Brain microvascular endothelial cell (primary cell): ENCODE measurements at places on chromosomes 3 and 15.
A peak's percentile ranks its signal among the peaks of the same experiment; 100 is the strongest.

- no peak for DNase-seq
These were observed 227.1 kb upstream of the ATP11B start for GRCh38 chr3:182565916-182566796.

GRCh38 chr3:13414040-13414729 lies 5.9 kb downstream of the NUP210 start:
- DNase-seq: no peak

GRCh38 chr3:58403513-58404109 lies 30.0 kb downstream of the PDHB start:
- no peak for DNase-seq

DNA sequence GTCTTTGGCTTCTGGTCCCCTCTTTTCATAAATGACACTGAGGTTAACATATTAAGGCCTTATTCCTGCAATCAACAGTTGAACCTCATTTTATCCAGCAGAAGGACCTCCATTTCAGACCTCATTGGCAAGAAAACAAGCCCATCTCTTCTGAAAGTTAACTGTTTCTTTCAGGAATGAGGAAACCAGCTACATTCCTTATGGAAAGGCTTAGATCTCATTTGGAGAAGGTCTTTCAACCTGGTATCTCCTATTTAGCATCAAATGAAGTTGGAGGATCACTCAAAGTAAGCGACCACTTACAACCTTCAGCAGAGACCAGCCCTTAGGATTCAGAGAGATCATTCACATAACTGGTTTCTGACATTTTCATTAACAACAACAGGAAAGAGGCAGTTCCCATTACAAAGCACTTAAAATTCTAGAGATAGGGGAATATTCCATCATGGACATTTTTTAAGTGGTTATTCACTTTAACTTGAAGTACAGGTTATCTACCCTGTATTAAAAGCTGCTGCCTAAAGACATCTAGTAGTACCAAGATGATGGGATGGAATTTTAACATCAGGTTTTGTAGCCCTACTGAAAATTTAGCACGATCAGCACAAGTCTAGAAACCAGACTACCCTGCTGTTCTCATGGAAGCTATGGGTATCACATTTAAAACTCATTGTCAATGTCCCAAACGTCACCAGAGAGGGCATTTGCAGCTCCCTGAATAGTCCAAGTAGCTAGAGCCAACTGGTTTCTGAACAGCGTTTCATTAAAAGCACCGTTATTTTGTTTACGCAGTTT lies 30.4 kb downstream of the TFRC start:
- DNase-seq: no peak

DNA sequence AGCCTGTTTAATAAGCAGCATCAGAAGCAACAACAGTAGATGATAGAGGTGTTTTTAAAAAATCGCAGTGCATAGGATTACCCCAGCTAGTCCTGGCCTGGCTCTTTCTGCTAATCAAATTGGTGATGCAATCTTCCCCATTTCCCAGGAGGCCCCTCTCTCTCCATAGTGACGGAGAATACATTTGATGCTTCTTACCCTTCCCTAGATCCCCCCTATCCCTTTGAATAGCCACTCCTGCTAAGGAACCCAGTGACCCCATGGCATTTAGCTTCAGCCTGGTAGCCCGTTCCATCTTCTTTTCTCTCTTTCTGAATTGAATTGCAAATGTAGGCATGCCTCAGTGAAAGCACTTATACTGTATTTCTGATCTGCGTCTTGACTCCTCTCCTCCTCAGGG lies 223.6 kb upstream of the GAP43 start:
- no peak for DNase-seq

GRCh38 chr3:48830715-48831114 lies 17.0 kb downstream of the PRKAR2A start:
- no peak for DNase-seq

DNA sequence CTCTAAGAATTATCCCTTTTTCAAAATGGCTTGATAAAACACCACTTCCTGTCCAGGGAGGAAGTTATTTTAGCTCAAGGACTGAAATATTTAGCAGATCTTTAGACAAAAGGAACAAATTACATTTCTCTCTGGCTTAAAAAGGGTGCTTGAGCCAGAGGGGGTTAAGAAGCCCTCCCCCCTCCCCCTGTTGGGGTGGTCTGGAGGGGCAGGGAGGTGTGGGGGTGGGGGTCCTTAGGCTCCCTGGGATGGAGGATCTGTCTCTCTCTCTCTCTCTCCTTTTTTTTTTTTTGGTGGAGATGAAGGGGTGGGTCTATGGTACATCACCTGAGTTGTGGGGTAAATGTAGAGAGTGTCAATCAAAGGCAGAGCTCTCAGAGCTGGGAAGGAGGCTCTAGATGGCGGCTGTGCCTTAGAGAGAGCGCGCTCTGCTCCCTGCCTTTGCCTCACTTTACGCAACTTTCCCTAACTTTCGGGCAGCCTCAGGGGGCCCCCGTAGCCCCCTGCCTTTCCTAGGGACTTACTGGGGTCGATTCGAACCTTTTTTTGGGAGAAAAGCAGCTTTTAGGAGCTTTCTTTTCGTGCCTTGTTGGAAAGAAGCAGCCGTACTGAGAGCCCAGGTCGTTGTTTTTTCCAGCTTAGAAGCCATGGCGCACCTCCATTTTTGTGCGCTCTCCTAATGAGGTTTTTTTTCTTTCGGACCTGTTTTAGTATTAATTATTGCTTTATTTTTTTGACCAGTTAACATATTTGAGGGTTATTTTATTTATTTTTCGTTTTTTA lies at the start of gene CHD2:
TSS of gene CHD2 (plus strand) at position 377 of the 783 bp plus-strand sequence. CDS start 914 bp downstream, outside the sequence.
- DNase-seq: peak; percentile 80

DNA sequence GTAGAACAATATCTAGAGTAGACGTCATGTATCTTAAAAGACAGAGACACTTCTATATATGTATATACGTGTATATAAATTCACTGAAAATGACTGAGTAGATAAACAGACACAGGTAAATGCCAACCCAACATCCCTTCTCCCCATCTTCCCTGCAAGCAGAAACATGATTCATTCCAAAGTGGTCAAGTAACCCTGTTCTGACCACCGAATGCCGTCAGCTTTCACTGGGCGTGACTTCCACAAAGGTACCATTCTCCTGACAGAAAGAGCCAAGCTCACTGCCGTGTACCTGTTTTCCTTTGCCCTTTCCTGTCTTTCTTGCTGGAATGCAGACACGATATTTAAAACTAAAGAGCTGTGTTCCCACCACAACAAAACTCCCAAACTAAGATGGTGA lies 76.7 kb downstream of the TAFA4 start:
- no peak for DNase-seq

DNA sequence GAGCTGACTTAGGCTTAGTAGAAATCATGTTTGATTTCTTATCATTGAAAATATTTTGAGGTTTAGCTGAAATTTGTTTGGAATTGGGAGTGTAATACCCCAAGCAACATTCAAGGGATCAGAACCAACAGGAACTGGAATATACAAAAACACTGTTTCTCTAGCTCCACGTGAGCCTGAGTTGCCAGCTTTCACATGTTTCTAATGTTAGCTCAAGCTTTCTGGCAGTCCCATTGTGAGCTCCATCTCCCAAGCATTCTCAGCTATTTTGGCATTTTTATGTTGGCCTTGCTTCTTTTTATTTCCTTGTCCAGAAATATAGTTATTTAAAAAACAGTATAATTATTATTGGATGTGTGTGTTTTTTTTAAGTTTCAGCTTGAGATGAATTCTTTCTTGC lies 427.1 kb upstream of the DPH6 start:
- DNase-seq: no peak

- no peak for DNase-seq
These were observed 35.2 kb upstream of the SMAD3 start for GRCh38 chr15:67030036-67030762.

DNA sequence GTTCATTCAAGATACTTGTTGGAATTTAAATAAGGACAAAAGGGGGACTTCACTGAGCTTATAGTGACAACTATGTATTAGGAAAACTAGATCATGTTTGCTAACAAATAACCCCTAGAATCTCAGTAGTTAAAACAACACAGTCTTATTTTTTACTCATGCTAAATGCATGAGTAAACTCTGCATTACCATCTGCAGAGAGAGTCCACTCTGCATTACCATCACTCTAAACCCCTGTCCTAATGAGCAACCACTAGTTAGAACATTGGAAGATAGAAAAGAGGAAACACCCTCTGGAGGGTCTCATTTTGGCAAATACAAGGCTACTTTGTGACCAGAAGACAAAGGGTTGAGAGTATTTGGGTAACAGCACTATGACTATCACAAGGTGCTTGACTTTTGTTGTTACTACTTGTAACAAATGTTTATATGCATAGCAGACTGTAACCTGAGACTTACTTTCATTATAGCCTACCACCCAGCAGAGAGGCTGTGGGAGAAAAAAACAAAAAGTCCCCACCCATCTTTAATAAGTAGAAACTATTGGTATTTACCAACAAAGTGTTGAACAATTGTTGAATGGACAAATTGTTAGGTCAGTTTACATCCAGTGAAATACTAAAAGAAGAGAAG lies 99.1 kb downstream of the OXSM start:
- no peak for DNase-seq

GRCh38 chr3:186589856-186590579 lies 19.5 kb downstream of the DNAJB11 start:
- no peak for DNase-seq

DNA sequence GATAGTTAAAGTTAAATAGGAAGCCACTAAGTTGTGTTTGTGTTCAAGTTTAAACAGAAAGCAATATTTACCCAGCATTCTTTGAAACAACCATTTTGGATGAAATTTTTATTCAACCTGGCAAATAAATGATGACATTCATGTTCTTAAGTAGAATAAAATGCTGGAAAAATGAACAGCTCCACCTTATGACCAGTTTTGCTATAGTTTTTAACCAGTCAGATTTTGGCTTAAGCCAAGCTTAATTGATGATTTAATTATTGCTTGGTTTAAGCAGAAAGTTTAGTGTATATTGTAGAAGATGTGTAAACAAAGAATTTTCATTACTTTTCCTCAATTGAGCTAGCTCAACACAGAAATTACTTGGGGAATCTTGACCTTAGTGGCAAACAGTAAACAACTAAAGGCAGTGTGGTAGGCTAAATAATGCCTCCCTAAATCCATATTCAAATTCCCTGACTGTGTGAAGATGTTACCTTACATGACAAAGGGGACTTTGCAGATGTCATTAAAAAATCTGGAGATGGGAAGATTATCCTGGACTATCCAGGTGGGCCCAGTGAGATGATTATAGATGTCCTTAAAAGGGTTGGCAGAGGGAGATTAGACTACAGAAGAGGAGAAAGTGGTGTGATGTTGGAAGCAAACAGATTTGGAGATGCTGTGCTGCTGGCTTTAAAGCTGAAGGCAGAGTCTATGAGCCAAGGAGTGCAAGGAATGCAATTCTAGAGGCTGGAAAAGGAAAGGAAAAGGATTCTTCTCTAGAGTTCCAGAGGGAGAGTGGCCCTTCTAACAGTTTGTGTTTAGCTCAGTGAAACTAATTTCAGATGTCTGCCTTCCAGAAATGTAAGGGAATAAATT lies 448.6 kb upstream of the GOLIM4 start:
- DNase-seq: no peak

GRCh38 chr15:82855286-82856100 lies 46.1 kb downstream of the WHAMM start:
- no peak for DNase-seq

DNA sequence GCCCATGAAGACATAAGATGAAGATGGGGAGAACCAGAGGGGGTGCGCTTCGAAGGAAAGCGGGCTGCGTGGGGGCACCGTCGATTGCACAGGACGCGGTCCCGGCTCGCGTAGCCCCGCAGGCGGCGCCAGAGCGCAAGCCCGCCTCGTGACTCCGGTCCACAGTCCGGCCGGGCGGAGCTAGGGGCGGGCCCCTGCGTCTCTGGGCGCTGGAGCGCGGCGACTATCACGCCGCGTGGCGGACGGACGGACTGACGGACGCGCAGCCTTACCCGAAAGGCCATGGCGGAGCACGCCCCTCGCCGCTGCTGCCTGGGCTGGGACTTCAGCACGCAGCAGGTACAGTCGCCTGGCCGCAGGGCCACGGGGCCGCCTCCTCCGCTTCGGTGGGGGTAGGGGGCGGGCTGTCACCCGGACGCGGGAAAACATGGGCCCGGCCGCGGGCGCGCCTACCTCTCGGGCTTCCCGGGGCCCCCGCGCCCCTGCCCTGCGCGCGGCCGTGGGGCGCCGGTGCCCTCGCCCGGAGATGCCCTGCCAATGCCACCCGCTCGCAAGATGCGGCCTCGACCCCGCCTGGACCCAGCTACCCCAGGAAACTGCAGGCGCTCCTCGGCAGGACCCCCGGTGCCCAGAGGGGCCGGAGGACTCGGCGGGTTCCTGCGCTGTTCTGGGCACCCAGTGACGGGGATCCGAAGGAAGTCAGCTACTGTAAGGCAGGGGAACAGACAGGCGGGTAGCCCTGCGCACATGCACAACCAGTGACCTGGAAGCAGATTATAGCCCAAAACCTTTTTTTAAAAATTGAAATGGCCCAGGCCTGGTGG lies at the start of gene XYLB:
TSS of gene XYLB (plus strand) at position 199 of the 824 bp plus-strand sequence. CDS start at position 283, 84 bp downstream.
- DNase-seq: peak; percentile 64

DNA sequence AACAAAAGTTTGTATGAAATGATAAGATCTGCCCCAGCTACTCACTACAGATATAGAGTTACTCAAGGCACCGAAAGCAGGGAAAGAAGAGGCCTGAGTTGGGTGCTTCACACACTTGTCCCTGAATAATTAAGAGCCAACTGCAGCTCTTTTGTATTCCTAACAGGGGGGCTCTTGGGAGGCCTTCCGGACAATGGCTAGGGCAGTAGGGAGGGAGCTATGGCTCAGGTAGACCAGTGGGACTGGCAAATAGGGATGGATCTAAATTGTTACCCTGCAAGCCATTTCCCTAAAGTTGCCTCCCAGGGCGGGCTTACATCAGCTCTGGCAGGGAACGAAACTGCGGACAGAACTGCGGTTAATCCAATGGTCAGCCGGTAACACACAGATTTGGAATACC lies 6.2 kb downstream of the SEMA5B start:
- no peak for DNase-seq

DNA sequence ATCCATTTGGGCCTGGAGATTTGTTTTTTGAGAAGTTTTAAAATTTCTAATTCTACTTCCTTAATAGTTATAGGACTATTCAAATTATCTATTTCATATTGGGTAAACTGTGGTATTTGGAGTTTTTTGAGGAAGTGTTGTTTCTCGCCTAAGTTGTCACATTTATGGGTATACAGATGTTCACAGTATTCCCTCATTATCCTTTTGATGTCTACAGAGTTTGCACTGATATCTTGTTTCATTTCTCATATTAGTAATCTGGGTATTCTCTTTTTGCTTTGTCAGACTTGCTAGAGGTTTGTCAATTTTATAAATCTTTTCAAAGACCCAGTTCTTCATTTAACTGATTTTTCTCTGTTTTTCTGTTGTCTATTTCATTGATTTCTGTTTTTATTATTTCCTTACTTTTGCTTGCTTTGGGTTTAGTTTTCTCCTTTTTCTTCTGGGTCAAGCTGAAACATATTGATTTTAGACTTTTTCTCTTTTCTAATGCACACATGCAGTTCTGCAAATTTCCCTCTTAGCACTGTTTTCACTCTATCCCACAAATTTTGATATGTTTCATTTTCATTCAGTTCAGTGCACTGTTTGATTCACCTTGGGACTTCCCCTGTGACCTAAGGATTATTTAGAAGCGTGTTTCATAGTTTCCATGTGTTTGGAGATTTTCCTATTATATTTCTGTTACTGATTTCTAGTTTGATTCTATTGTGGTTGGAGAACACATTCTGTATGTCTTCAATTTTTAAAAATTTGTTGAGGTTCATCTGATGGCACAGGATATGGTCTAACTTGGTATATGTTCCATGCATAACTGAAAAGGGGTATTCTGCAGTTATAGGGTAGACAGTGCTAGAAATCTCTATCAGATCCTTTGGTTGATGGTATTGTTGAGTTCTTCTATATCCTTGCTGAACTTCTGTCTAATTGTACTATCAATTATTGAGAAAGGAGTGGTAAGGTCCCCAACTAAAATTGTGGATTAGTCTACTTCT lies 79.6 kb downstream of the SUMF1 start:
- DNase-seq: no peak
